ENCODE measurements at places on chromosomes 4 and X.

DNA sequence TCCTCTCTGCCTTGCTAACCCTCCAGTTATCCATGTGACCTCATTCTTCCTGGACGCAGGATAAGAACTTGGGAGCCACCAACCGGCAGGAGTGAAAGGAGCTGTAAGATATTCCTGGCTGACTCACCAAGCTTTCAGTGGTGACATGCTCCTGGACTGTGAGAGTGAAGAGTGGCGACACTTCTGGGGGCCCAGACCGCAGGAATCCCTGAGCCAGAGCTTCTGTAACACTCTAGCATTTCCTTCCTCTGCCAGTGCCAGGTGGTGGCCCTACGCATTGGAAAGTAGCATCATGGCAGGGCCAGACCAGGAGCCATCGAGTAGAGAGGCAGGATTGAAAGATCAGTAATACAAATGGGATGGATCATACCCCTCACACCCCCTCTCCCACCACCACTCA is 474.3 kb downstream of the ACTRT1 start:
- DNase-seq, result no peak

DNA sequence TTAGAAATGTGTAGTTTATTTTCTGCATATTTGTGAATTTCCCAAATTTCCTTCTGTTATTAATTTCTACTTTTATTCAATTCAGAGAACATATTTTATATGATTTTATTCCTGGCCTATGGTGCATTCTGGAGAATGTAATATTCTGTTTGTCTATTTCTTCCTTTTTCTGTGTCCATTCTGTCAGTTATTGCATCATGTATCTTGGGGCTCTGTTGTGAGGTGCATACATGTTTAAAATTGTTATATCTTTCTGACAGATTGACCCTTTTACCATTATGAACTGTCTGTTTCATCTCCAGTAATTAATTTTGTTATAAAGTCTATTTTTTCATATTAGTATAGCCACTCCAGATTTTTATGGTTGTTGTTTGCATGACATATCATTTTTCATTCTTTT is 96.9 kb upstream of the CITED1 start:
- DNase-seq, result no peak

GRCh38 chr4:2273657-2274319 is 11.9 kb upstream of the MXD4 start:
- no peak for DNase-seq

DNA sequence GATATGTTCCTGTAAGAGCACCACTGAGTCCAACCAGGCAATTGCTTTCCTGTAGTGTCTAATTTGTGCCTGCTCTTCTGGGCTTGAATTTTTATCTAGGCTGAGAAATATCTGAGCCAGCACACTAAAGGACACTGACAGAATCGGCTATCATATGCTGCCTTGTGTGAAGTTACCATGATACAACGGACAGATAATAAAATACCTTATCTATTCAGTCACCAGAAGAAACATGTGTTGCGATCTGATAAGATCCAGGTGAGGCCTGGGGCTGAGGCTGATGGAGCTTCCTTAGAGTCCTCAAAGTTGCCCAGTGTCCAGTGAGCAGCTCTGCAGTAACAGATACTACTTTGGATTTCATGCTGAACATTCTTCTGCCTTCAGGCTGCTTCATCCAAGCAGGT is 111.8 kb downstream of the ZNF518B start:
- no peak for DNase-seq

DNA sequence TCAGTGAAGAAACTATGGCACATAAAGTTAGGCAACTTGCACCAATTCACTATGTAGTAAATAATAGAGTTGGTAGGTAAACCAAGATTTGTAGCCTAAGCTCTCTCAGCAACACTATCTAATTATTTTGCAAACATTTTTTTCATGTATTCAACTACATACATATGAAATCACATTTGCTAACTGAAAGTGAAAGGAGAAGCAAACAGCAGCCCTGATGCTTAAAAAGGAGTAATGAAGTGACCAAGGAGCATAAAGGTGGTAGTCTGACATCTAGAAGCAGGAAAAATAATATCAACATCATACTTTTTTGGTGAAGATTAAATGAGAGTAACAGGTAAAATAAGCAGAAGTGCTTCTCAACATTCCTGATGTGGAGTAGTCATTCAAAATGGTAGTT is 603.7 kb downstream of the GRXCR1 start:
- no peak for DNase-seq

- no peak for DNase-seq
Measured at GRCh38 chrX:31132821-31133241, 61.0 kb upstream of the FTHL17 start.

- no peak for DNase-seq
Measured at GRCh38 chrX:14235004-14235403, 205.3 kb upstream of the GEMIN8 start.

DNA sequence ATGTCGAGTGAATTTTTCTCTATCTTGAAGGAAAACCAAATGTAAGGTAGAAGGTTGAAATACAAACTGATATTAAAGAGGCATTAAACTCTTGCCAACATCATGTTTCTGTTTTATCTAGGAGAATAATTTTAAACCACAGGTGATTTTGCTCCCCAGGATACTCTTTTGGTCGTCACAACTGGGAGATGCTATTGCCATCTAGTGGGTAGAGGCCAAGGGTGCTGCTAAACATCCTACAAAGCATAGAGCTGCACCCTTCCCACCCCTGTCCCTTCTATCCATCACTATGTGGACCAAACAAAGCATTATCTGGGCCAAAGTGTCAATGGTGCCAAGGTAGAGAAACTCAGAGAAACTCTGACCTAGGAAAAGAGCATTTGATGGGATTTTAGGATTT is 154.6 kb upstream of the MAGEB2 start:
- no peak for DNase-seq

GRCh38 chr4:159101988-159102621 is 774 bp upstream of the RAPGEF2 start:
- no peak for DNase-seq

GRCh38 chr4:88697141-88697540 is 488 bp downstream of the NAP1L5 start:
- no peak for DNase-seq

- no peak for DNase-seq
Measured at GRCh38 chr4:55078987-55079386, 46.4 kb downstream of the KDR start.

- no peak for DNase-seq
Measured at GRCh38 chr4:113080050-113080449, 30.6 kb downstream of the ANK2 start.

GRCh38 chr4:163590103-163590502 is 95.6 kb downstream of the TMA16 start:
- no peak for DNase-seq

- no peak for DNase-seq
Measured at GRCh38 chrX:15522464-15522863, 21.9 kb downstream of the BMX start.

DNA sequence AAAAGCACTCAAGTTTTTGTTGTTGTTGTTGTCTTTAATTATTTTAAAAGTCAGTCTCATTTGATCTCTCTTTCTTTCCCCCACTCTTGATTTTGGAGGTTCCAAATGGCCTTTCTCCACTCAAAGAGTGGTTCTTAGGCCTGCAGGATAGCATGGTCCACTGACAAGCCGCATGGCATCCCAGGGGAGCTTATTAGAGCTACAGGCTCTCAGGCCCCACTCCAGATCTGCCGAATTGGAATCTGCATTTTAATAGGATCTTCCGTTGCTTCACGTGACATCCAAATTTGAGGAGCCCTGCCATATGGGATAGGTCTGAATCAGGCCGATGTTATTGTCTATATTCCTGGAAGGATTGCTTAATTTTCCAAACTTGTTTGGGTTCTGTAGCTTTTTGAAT is 72.1 kb downstream of the CPE start:
- no peak for DNase-seq

DNA sequence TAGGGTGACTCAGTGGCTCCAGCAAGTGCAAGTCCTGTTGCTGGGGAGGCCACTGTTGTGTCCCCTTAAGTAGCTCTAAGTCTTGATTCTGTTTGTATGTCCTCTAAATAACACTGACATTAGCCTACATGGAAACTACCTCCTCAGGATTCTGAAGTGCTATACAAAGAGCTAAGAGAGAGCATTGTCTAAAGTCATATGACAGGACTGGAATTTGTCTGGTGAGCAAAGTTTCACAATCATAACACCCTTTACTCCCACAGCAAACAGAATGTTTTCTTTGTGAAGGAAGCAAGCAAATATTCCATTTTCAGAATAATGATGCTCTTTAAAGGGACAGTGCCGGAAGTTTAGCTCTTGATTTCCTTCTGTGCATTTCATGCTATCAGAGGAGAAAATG is 23.4 kb upstream of the CT47A1 start:
- no peak for DNase-seq

DNA sequence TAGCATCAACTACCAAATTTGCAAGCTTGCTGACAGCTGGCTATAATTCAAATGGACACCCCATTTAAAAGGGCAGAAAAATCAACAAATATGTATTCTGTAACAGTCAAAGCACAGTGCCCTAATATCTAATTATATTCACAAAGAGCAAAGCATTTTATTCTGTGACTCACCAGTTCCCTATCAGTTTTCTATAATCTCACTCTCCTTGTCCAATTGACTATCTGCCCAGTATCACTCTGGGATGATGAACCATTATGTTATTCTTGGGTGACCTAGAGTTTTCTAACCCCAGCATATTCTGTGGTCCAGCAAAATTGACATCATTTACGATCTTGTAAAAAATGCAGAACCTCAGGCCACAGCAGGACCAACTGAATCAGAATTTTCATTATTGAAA is 82.0 kb upstream of the FREM3 start:
- DNase-seq, result no peak

DNA sequence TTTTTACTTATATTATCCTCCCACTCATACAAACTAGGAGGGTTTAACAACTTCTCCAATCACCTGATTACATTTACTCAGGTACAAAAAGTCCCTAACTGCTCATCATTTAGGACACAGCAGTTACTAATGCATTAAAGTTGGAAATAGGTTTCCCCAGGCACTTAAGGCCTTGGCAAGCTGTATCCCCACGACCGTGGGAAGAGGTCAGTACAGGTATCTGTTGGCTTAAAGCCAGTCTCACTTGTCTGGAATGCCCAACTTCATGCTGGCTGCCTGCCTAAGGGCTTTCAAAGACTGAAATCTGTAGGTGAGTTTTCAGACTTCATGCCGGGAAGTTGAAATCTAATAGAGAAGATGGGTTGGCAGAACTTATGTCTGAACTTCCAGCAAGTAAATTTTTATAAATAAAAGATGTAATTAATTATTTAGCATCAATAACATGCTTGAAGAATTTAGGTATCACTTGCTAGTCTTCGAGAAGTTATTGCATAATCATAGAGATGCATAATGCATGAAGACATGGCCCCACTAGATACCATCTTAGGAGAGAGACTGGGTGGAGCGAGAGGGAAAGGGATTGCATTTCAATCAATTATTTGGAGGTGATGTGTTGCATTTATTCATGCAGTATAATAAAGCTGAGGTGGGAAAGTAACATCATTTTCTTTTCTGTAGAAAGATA is 54.2 kb downstream of the SCD5 start:
- no peak for DNase-seq

DNA sequence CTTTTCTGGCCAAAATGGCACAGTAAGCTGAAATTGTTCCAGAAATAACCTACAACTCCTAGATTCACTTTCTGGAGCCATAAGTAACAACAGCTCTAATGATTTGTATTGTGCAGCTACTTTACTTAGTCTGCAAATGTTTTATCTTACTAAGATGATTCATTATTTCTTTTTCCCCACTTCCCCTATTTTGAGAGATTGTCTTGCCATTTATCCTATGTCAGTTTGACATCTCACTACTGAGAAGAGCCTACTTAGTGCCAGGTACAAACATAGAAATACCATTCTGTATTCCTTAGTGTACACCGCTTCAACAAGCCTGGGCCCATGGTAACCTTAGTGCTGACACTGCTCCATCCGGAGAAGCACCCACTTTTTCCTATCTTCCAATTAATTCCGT is 13.8 kb upstream of the STK26 start:
- no peak for DNase-seq

DNA sequence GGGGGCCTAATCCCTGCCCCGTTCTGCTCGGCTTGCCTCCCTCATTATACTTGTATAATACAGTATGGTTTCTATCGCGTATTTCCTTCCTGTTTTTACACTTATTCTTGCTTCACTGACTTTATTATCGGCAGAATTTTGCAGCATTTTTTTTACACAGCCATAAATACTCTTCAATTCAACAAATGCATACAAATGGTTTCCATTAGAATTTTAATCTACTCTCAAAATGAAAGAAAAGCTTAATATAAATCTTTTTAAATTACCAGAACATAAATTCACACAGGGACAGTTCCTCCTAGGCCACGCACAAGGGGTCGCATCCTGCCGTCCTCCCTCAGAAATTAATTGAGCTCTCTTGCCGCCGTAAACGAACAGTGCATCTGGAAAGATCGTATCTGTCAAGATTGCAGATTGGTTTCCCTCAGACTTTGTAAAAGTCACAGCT is 42.9 kb downstream of the DCTD start:
- DNase-seq, result no peak

- DNase-seq, result no peak
Measured at GRCh38 chr4:96786306-96786705, 946.4 kb downstream of the PDHA2 start.

GRCh38 chr4:188934320-188934962 is 795.2 kb downstream of the TRIML1 start:
- DNase-seq, result no peak

GRCh38 chr4:109266236-109266635 is 36.2 kb downstream of the COL25A1 start:
- no peak for DNase-seq

- DNase-seq, result no peak
Measured at GRCh38 chr4:104868533-104868932, 278.1 kb upstream of the TET2 start.

GRCh38 chr4:168664242-168664891 is 167.5 kb downstream of the PALLD start:
- no peak for DNase-seq

DNA sequence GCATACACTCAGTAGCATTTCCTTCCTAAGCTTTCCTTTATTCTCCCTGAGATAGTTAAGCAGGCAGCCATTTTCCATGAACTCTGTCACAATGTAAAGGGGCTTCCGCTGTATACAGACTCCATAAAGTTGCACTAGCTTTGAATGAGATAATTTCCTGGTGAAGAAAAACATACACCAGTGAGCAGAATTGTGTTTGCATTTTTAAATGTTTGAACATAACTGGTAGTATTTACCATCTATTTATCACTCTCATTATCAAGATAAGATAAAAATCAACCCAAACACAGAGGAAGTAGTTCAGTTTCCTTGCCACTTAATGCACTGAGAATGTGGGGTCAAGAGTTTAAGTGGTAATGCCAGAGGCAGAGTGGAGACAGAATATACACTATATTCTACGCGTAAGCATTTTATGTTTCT is 54.1 kb downstream of the TXK start:
- DNase-seq, result no peak

GRCh38 chr4:3021127-3021526 is 53.2 kb downstream of the HTT-AS start:
- DNase-seq, result no peak

DNA sequence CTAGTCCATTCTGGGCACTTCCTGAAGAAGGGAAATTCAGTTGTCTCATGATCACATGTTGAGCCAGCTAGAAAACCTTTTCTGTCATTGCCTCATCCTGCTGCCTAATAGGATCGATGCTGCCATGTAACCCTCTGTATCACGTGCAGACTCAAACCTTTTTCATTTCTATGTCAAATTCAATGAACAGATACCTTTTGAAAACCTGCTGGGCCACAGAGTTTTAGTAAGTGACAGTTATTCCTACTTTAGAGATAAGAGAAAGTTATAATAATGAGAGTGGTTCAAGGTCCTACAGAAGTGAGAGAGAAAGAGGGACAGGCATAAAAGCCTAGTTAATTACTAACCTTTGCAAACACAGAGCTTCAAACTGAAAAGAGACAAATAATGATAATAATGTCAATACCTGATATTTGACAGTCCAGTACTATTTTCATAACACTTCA is 46.0 kb downstream of the MAOA start:
- DNase-seq, result no peak
